SK-MEL-5 (cell line): ENCODE measurements at places on chromosomes 3 and 15. TPM values are rescaled to one million over a fixed set of nuclear protein-coding genes. Genes with fewer than 3 reads are reported as not detected.
A peak's percentile ranks its signal among the peaks of the same experiment; 100 is the strongest.

Gene CASR
- not detected in 2 replicates for total RNA-seq

Gene RBMS3
- total RNA-seq: 5.9 and 7.5 TPM in 2 replicates

- DNase-seq: peak; percentile 71
Measured at GRCh38 chr3:146187334-146187950, 26.5 kb upstream of the PLOD2 start.

DNA sequence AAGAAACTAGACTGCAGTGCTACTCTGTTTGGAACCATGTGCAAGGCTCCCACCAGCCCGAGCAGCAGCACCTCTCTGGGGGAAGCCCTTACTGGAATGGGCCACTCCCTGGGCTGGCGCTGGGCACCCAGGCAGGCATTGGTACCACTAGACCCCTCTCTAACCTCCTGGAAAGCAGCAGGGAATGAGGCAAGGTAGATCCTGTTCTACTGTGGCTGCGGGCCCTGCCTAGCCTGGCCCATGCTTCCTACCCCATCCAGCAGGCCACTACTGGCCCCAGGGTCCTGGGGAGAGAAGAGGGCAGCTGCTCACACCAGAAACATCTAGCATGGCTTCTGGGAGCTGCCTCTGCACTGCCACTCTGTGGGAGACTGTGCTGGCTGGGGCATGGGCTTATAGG is 44.8 kb downstream of the MESD start:
- no peak for DNase-seq

- no peak for DNase-seq
Measured at GRCh38 chr3:55267206-55267930, 219.7 kb downstream of the WNT5A start.

- no peak for DNase-seq
Measured at GRCh38 chr3:179842061-179842460, 189.2 kb downstream of the USP13 start.

DNA sequence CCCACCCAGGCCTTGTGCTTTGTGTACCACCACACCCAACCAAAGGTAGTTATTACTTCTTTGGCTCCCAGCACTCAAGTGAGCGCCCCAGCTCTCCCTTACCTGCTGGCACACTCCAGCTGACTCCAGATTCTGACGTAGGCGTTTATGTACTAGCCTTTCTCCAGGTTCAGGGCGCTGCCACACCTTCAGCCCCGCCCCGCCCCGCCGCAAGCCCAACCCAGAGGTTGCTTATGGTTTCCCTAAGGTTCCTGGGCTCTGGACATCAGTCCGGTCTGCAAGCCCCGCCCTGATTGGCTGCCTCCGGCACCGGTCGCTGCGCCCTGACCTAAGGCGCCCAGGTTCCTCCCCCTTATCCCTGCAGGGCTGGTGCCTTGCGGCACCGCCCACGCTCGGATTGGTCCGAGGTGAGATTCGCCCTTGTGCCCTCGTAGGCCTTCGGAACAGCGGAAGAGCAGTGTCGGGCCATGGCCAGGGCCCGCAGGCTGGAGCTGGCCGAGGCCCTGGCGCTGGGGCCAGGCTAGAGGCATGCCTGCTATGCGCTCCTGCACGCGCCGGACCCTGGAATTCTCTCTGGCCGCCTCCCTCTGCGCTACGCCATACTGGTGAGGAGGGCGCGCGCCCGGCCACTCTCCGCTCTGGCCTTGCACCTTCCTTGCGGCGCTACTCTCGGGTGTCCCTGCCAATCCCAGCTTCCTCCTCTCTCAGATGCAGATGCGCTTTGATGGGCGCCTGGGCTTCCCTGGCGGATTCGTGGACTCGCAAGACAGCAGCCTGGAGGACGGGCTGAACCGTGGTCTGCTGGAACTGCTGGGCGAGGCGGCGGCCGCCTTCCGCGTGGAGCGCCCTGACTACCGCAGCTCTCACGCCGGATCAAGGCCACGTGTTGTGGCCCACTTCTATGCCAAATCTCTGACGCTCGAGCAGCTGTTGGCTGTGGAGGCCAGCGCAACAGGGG is 19.8 kb upstream of the NUDT16 start:
- DNase-seq: no peak

DNA sequence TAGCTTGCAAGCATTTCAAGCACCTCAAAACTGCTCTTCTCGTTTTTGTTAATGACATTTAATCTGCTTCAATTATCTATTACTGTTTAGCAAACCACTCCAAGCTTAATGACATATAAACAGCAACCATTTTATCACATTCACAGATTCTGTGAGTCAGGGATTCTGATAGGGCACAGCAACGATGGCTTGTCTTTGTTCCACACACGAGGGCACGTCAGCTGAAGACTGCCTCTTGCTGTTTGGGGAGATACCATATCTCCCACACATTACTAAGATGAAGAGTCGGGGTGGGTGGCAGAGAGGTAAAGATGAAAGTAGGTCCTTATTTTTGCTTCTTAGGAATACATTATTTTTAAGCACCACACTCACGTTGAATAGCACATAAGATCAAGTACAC is 19.3 kb downstream of the CPOX start:
- no peak for DNase-seq

DNA sequence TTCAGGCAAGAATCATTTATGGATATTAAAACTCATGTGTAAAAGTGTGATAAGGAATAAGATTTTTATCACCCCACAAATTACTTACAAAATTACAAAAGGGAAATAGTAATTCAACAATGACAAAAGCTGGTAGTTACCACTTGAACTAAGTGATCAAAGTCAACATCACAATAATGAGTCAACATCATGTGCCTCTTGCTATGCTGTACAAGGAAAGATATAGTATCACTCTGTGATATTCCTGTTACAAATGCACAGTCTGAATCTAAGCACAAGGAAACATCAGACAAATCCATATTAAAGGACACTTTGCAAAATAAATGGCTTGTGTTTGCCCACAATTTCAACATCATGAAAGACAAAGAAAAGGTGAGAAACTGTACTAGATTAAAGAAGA is 90.5 kb upstream of the PLCL2 start:
- DNase-seq: no peak

DNA sequence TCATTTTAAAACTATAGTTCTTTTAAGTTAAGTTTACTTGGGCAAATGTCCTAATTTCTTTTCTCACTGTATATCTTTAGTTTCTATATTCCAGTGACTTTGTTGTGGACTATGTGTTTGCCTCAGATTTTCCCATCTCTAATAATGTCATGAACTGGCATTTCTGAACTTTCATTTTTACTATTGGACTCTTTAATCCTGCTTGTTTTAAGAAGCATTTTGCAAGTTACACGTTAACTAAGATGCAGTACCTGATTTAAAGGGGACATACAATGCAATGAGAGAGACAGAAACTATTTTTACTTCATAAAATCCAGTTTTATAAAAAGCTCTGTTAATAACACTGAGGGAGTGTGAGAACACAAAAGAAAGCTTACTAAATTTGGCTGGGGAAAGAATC is 58.6 kb upstream of the PHLDB2 start:
- no peak for DNase-seq
